Stimulated activated CD4-positive, alpha-beta T cell treated with anti-CD3 and anti-CD28 coated beads, Interleukin-1b, Interleukin-23, amount 100 ng/mL, for 24 hours (primary cell): ENCODE measurements at places on chromosomes 7 and 10.

- no peak for DNase-seq
These were observed 451.9 kb downstream of the DPP6 start for GRCh38 chr7:154503962-154504550.

DNA sequence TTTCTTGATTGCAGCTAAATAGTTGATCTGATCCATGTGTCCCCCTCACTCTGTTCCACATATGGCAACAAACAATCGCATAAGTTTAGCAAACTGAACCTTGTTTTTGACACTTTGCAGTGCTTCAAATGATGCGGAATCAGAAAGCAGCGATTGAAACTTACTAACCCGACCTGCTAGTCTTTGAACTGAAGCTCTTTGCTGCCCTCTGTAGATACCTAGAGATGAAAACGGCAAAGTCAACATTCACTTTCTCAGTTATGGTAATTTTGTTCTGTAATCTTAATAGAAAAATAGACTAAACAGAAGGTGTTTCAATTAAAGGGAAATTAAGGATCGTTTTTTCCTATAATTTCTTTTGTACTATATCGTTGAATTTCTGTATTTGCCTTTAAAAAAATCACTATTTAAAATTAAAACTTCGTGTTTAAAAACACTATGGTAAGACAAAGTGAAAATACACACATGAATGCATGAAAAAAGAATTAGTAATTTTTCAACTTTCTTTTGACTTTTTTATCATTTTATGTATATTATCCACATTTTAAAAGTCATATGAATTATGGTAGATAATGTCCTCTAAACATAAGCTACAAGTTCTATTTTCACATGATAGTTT is 276.5 kb downstream of the MAGI2 start:
- DNase-seq, result no peak

DNA sequence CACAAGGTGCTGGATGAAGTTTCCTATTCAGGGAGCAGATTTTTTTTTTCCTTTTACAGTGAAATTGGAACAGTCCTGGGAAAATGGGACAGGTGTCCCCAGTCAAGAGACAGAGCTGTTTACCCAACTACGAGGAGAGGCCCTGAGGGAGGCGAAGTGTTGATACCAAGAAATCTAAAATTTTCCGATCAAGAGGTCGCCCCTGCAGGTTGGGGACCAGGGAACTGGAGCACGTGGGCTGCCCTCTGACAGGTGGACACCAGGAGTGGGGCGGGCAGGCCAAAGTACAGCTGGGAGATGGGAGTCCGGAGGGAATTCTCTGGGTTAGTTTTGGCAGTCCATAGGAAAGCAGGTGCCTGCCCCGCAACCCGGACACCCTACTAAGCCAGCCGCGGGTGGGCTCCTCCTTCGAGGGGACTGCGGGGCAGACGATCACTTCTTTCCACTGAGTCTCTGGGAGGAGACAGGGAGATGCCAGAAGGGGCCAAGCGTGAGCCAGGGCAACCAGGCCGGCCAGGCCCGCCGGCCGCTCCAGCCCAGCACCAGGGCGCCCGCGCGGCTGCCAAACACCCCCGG is 965 bp upstream of the CAMK1D start:
- no peak for DNase-seq

- no peak for DNase-seq
These were observed 23.3 kb downstream of the LRRC27 start for GRCh38 chr10:132355297-132355696.

DNA sequence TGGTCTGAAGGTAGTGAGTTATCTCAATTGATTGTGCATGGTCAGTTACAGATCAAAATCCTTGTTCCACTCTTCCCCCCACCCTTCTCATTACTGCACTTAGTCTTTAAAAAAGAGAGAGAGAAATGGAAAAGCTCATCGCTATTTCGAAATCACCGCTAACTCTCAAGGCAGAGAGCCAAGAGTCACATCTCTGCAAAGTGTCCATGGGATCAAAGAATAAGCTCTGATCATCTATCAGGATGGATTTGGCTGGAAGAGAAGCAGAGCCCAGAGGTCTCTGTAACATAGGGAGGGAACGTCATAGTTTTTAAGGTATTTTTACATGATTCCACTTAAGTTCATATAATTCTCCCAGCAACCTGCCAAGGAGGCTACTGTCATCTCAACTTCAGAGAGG is 30.0 kb upstream of the MYH16 start:
- DNase-seq, result no peak
